Lower lobe of right lung (tissue), 2 donors: ENCODE measurements at places on chromosomes 16 and 17. TPM values are rescaled to one million over a fixed set of nuclear protein-coding genes. Genes with fewer than 3 reads are reported as not detected.

DNA sequence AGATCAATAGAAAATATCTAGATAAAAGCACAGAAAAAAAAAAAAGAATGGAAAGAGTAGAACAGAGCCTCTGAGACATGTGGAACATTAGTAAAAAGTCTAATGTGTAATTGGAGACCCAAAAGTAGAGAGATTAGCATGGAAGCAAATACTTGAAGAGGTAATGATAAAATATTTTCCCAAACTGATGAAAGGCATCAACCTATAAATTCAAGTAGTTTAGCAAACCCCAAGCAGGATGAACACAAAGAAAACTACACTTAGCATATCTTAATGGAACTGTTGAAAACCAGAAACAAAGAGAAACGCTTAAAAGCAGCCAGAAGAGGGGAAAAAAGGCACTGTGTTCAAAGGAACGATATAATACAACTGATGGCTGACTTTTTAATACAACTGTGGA is 16.4 kb downstream of the NF1 start:
- DNase-seq: no peak

GRCh38 chr17:48529683-48530009 is 1.2 kb downstream of the HOXB1 start:
- DNase-seq: no peak

DNA sequence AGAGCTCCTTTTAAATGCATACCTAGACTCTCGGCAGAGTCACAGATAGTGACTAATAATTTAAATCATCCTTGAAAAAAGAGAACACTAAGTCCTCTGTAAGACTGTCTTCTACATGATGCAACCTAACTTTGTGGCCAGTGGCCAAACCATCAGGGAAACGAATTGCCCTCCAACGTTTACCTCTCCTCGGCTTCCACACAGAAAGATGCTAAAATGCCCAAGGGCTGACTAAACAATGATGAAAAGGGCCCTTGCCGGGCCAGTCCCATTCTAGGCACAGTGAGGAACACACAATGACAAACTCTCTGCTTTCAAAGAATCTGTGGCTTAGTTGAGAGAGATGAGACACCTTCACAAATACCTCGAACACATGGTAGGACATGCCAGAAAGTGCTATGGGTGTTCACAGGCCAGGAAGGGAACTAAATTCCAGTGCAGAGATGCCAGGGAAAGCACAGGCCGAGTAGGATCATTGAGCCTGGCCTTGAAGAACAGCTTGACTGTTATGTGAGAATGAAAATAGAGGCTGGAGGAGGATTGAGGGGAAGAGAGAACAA is 35.3 kb upstream of the PITPNM3 start:
- DNase-seq: no peak

GRCh38 chr17:1156864-1157263 is 22.9 kb downstream of the ABR start:
- DNase-seq: no peak

DNA sequence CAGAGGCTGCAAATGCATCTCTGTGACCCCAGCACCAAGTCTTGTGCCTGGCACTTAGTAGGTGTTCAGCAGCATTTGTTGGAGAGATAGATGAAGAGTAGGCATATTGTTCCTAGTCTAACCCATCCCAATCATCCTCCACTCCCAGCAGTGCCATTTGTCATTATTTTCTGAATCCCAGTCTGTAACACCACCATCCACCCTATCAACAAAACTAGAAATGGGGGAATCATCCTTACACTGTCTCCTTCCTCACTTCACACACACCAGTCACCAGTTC is 95.9 kb upstream of the TBX2 start:
- DNase-seq: no peak

TEDC2 gene
- total RNA-seq: 0.68 TPM

ST6GALNAC1 gene
- 16.6 TPM for total RNA-seq

STARD3 gene
- total RNA-seq: 76.6 TPM
